ENCODE measurements at places on chromosomes 6 and 20.

- no peak for DNase-seq
These were observed 855 bp upstream of the GFOD1 start for GRCh38 chr6:13488015-13488895.

- DNase-seq: no peak
These were observed 75.7 kb upstream of the CLDN20 start for GRCh38 chr6:155187994-155188706.

DNA sequence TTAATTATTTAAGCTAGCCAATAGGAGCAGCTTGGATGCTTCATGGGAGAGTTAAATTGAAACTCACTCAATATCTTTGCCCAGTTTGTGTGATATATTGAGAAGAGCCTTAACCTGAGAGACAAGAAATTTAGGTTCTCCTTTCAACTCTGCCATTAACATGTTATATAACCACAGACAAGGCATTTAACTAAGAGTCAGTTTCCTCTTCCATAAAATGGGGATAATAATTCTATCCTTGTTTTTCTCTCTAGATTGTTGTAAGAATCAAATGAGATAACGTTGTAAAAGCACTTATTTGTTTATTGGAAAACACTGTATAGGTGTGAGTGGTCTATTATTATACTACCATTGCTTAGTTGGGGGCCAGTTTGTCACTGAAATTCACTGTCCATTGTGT, 7.8 kb downstream of the ACSS2 start:
- DNase-seq: no peak

- DNase-seq: no peak
These were observed 202.2 kb upstream of the PCSK2 start for GRCh38 chr20:17024513-17025119.

DNA sequence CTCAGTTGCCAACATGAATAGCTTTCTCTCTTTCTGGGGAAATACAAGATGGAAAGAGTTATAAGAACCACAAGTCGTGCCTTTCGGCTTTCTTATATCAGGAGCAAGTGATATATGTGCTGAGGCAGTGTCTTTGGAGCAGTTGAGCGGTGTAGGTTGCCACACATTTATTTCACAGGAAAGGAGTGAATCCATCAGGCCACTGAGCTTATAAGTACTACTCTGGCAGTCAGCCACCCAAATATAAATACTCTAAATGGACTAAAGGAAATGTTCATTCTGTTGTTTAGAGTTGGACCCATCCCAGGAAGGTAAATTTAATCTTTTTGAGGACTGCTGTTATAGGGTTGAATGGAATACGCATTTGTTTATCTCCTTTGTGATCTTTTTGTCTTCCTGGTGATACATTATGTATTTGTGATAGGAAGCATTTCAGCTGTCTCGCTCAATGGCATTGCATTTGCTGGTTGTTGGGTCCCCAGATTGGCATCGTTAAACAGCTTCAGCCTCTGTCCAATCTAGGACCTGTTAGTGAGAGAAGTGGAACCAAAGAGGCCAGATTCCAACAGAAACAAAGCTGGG, 139.7 kb downstream of the SOBP start:
- no peak for DNase-seq

DNA sequence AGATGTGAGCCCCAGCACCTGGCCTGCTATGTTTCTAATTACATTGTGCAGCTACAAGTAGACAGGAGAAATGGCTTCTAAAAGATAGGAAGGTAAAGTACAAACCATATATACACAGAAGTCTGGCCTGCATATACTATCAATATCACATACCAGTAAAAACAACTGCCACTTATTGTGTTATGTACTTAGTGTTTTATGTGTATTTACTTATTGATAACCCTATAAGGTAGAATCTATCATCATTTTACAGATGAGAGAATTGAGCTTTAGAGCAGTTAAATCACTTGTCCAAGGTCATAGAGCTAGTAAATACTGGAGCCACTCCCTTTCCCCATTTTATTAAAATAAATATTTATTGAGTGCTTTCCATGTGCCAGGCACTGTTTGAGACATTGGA, 102.4 kb upstream of the PRDM1 start:
- no peak for DNase-seq

- no peak for DNase-seq
These were observed 21.4 kb upstream of the TFAP2D start for GRCh38 chr6:50691814-50692495.

GRCh38 chr20:45685896-45686295, 15.9 kb upstream of the WFDC11 start:
- DNase-seq: no peak

- no peak for DNase-seq
These were observed 347.8 kb upstream of the FLRT3 start for GRCh38 chr20:14685183-14685582.

DNA sequence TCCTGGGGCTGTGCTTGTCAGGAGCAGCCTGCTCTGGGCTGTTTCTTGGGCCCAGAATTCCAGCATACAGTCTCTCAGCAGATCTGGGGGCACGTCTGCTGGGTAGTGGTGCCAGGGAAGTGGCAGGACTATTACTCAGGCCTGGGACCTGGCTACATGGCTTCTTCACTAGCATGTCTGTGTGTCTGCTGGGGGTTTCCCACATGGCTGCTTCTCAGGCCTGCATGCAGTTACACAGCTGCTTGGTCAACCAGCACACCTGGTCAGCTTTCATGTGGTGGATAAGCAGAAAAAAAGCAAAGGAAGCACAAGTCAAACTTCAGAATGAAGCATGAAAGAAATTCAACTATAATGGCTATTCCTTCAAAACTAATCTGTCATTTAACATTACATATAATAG, 316.2 kb upstream of the NOX3 start:
- no peak for DNase-seq

DNA sequence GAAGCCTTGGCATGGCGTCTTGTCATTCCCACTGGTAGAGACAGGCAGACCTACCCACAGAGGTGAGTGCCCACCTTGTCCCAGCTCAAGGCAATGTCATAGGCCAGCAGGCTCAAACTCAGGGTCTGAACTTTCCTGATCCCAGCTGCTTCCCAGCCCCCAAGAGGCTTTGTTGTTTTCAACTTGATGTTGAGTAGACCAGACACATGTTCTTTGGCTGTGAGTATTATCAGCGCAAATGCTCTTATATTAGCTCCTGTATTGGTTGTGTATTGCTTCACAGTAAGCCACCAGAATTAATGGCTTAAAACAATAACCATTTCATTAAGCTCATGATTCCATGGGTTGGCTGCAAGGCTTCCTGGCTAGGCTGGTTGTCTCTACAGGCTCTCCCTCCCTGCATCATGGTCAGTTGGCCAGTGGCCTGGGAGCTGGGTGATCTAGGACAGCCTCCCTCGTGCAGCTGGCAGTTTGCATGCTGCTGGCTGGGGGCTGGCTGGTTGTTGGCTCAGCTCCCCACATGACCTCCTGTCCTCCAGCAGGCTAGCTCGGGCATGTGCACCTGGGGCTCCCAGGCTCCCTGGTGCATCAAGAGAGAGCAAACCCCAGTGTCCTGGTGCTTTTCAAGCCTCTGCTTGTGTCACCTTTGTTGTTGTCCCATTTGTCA, 21.6 kb downstream of the TOX2 start:
- DNase-seq: no peak

- no peak for DNase-seq
These were observed 903 bp downstream of the SLC4A11 start for GRCh38 chr20:3237958-3238615.

DNA sequence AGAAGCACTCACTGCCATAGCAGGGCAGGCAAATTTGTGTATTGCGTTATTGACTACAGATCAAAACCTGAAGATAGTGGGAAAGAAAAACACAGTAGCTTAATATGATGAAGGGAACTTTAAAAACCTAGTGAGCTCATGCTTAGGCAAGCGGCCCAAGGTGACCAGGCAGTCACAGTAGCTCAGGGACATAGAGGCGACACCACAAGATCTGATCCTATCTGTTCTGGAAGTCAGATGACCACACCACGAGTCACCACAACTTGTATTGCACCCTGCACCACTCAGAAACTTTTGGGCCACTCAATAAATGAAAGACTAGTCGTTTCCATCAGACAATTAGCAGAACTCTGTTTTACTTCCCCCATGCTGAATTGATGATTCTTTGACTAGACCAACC, 4.9 kb downstream of the CLIC5 start:
- no peak for DNase-seq

DNA sequence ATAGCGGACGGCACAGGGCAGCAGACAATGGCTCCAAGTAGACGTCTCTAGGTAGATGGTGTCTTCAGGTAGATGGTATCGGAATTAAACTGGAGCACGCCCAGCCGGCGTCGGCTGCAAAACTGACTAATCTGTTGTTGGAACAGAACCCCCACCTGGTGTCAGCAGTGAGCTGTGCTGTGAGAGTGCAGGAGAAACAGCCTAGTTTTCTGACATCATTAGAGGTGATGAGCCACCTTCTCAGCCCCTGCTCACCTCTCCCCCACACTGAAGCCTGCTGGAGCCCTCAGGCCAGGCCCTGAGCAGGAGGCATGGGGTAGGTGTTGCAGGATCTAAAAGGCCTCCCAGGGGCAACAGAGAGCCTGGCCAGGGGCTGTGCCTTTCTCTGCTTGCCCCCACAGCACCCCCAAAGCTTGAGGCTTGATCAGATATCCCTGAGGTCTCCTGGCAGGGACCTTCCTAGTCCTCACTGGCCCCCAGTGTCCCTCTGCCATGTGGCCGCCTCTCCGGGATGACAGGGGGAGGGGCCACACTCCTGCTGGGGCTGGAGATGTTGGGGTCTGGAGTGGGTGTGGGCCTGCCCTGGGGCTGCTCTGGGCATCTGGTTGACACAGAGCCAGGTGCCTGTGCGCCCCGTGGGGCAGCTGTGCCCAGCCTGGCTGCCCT, 6.9 kb upstream of the HELZ2 start:
- peak; percentile 49 for DNase-seq

DNA sequence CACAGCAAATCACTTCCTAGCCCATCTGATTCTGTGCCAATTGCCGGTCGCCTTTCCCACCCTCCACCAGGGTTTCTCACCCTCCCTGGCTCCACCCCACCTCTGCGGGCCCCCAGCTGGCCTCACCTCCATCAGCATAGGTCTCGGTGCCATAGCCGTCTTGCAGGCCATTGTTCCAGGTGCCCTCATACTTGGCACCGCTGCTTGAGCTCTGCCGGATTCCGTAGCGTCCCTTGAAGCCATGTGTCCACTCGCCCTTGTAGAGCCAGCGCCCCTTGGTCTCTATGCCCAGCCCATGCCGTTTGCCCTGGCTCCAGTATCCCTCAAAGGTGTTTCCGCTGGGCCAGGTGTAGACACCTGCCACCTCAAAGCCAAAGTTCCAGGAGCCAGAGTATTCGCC, 787 bp downstream of the JPH2 start:
- no peak for DNase-seq

- DNase-seq: no peak
These were observed 139.7 kb upstream of the FLRT3 start for GRCh38 chr20:14477125-14477524.

Data from stimulated activated CD4-positive, alpha-beta T cell treated with anti-CD3 and anti-CD28 coated beads, Interleukin-1b, Interleukin-23, amount 100 ng/mL, for 1 hour (primary cell).